CD4-positive, CD25-positive, alpha-beta regulatory T cell (primary cell): ENCODE measurements at places on chromosomes 2 and 18. TPM values are rescaled to one million over a fixed set of nuclear protein-coding genes. Genes with fewer than 3 reads are reported as not detected.

Gene MIB1
- 7.3 TPM for polyA plus RNA-seq

Gene UGT1A10
- polyA plus RNA-seq, result not detected

Gene SP5
- polyA plus RNA-seq, result not detected

Gene LRRTM1
- not detected for polyA plus RNA-seq
